ENCODE measurements at places on chromosomes 6 and 20.
A peak's percentile ranks its signal among the peaks of the same experiment; 100 is the strongest.

DNA sequence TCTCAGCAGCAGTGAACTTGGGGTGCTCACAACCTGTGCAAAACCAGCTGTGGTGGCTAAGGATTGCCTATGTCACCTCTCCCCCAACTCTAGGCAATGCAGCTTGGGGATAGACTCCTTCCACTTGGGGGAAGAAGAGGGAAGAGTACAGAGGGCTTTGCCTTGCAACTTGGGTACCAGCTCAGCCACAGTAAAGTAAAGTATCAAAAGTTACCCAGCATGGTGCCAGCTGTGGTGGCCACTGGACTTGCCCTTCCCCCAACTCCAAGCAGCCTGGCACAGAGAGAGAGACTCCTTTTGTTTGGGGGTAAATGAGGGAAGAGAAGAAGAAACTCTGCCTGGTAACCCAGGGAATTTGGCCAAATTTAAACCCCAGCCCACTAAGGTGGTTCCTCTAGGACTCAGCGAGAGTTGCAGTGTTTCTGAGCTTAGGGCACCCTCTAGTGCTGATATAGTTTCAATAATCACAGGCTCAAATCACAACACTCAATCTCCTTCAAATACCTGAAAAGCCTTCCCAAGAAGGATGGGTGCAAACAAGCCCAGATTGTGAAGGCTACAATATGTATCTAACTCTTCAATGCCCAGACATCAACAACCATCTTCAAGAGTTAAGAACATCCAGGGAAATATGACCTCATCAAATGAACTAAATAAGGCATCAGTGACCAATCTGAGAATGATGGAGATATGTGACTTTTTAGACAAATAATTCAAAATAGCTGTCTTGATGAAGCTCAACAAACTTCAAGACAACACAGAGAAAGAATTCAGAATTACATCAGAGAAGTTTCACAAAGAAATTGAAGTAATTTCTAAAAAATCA lies 7.6 kb upstream of the DEFB129 start:
- DNase-seq = peak; percentile 7

DNA sequence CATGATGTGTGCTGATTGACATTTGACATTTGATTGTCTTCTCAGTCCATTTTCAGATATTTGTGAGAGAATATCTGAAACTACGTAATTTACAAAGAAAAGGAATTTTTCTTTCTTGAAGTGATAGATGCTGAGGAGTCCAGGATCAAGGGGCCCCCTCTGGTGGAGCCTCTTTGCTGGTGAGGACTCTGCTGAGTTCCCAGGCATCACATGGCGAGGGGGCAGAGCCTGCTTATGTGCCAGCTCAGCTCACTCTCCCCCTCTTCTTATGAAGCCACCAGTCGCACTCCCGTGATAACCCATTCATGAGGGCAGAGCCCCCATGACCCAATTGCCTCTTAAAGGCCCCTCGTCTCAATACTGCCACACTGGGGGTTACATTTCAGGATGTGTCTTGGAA lies 91.3 kb downstream of the RPP40 start:
- no peak for DNase-seq

GRCh38 chr6:14524319-14524718 lies 406.7 kb downstream of the CD83 start:
- no peak for DNase-seq

DNA sequence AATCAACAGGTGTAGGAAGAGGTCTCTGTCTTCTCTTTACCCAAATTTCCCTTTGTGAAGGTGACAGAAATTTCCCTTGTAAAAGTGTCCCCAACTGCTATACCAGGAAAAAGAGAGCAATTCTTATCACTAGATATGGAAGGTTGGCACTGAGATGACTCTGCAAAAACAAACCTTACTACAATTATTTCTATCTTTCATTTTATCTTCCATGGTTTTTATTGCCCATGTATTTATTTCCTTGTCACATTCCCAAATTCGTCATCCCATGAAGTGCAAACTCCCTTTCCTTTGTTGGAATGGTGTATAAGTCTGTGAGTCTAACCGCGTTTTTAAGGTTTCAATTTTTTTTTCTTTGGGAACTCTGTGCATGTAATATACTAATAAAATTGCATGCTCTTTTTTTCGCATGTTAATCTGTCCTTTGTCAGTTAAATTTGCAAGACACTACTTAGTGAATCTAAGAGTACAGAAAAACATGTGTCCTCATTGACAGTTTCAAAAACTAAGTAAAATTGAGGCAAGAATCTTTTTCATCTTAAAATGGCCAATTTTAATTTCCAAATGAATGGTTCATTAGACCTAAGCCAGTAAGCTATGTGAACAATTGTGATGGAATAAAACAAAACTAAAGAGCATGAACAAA lies 35.4 kb upstream of the HFE start:
- DNase-seq = no peak

DNA sequence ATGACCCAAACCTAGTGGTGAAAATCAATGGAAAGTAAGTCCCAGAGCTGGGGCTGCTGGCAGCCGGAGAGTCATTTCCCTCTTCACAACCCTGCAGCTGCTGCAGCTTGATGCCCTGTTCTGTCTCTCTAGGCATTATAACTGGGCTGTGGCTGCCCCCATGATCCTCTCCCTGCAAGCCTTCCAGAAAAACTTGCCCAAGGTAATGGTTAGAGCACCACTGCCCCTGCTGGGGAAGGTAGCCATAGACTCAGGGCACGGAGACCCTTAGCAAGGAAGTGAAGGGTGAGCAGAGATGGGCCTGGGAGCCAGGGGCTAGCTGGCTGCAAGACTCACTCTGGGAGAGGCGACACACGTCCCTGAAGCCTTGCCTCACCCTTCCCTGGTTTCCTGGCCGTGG lies 12.0 kb downstream of the LPIN3 start:
- DNase-seq = no peak

Measured in activated CD4-positive, alpha-beta T cell treated with anti-CD3 and anti-CD28 coated beads for 48 hours (primary cell).